Chondrocyte (in vitro differentiated cells): ENCODE measurements at places on chromosomes 12 and 14. TPM values are rescaled to one million over a fixed set of nuclear protein-coding genes. Genes with fewer than 3 reads are reported as not detected.
A peak's percentile ranks its signal among the peaks of the same experiment; 100 is the strongest.

The CLEC4C gene
- not detected in 3 replicates for total RNA-seq

DNA sequence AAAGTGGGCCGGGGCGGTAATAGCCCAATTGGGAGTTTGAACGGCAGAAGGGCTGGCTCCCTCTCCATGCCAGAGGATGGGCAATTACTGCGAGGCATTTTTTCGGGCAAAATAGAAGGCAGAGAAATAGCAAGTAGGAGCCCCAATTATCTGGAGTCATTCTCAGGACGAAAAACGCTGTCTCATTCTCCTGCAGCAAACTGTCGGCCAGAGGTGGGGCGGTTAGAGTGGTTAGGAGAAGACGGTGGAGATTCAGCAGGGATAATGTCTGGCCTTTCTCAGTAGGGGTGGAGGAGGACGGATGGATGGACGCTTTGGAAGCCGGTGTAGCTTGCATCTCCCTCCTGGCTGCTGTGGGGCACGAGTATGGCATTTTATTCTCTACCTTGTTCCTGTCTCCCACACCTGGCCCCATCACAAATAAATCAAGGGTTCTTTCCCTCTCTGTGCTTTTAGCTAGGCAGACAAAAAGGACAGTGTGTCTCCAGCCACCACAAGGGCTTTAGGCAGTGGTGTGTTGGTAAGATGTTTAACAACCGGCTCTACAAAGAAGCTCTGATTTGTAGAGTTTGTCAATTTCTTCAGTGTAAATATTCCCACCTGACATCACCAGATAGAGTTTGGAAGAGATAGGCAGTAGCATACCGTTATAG is 140.5 kb upstream of the LHX5 start:
- no peak overlapping the region for H3K27ac ChIP-seq
- no peaks in the 10 kb centered on the region for H3K36me3 ChIP-seq

The TRHDE gene
- total RNA-seq = 0.34 to 1.2 TPM (median 0.87 TPM) in 3 replicates

GRCh38 chr12:65728848-65729793 is 95.2 kb upstream of the HMGA2 start:
- no peak for DNase-seq
- peaks cover 17% of the 10 kb centered on the region for H3K4me1 ChIP-seq
- peak overlapping the region; percentile 82 for H3K4me3 ChIP-seq
- H3K27ac ChIP-seq = no peak overlapping the region
- H3K27me3 ChIP-seq = peaks cover 8% of the 10 kb centered on the region
- H3K36me3 ChIP-seq = no peaks in the 10 kb centered on the region

GRCh38 chr14:95765051-95765450 is 51.1 kb upstream of the TCL1A start:
- peaks cover 30% of the 10 kb centered on the region for H3K27me3 ChIP-seq
- DNase-seq = no peak
- no peaks in the 10 kb centered on the region for H3K4me1 ChIP-seq
- H3K27ac ChIP-seq = no peak overlapping the region

The GNG2 gene
- total RNA-seq = 2.4 to 5.1 TPM (median 2.9 TPM) in 3 replicates

GRCh38 chr12:89884952-89885351 is 176.3 kb upstream of the ATP2B1 start:
- no peaks in the 10 kb centered on the region for H3K27me3 ChIP-seq
- no peak overlapping the region for H3K4me3 ChIP-seq
- H3K36me3 ChIP-seq = no peaks in the 10 kb centered on the region
- no peak for DNase-seq

DNA sequence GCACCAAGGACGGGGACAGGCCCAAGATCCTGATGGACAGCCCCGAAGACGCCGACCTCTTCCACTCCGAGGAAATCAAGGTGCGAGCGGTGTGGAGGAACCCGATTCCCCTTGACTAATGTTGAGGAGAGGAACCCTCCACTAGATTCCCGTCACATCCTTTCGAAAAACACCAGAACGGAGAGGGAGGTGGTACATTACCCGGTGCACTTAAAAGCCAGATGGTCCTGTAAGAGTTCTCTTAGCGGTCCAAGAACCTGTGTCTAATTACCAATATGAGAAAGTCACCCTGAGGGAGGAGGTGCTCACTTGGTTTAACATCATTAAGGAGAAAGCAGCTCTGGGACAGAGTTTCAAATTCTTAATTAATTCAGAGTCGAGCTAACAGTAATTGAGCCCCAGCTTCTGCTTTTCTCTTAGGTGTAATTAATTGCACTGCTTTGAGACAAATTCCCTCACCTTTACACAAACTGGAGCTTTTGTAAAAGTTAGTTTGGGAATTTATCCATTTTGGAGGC is 450 bp downstream of the PRKAB1 start:
- DNase-seq = no peak
- peak overlapping the region; percentile 47 for H3K27ac ChIP-seq
- H3K4me1 ChIP-seq = peaks cover 34% of the 10 kb centered on the region
- peaks cover 2% of the 10 kb centered on the region for H3K27me3 ChIP-seq
- H3K4me3 ChIP-seq = peak overlapping the region; percentile 87

GRCh38 chr12:82682851-82683261 is 3.9 kb upstream of the TMTC2 start:
- peaks cover 4% of the 10 kb centered on the region for H3K4me1 ChIP-seq
- H3K4me3 ChIP-seq = no peak overlapping the region
- no peak for DNase-seq
- peaks cover 27% of the 10 kb centered on the region for H3K27me3 ChIP-seq
- no peak overlapping the region for H3K27ac ChIP-seq

The DCD gene
- not detected in 3 replicates for total RNA-seq

DNA sequence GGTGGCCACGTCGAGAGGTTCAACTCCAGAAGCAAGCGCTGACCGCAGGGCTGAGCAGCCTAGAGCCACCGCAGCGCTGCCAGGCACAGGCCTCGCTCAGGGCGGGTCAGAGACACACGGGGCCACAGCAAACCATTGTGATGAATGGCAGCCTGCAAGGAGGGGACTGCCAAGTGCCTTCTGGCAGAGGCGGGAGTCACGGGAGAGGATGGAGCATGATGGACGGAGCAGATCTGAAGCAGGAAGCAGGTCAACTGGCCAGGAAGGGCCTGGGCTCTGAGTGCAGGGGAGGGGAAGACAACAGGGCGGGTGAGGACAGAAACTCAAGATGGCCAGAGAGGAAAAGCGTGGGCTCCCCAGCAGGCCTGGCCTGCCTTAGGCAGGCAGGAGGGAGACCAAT is 49.8 kb downstream of the CDC42BPB start:
- peaks cover 18% of the 10 kb centered on the region for H3K36me3 ChIP-seq
- no peak overlapping the region for H3K4me3 ChIP-seq
- DNase-seq = no peak
- H3K27ac ChIP-seq = peak overlapping the region; percentile 14

DNA sequence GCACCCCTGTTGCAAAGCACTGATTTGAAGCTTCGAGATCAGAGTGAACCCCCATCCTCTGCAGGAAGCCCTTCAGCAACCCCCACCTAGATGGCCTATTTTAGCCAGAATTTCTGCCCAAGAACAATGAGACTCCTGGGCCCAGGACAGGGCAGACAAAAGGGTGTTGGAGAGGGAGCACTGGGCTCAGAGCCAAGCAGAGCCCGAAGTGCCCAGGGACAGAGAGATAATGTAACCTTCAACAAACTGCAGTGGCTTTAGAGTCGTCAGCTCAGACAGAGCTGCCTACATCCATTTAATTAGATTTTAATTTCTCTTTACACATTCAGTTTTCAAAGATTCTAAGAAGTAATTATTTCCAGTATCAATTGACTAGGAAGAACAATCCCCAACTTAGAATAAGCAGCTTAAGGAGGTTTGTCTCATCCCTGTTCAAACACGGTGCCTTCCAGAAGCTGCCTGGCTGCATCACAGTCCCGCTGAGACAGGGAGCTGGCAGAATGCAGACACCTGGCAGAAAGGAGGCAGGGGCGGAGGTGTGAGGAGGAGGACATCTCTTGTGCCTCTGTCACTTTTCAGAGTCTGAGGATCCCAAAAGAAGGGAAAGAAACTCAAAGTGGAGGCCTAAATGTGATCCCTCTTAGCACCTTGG is 504.9 kb upstream of the CCDC196 start:
- no peak overlapping the region for H3K4me3 ChIP-seq
- no peaks in the 10 kb centered on the region for H3K27me3 ChIP-seq
- no peaks in the 10 kb centered on the region for H3K4me1 ChIP-seq

The AGAP2 gene
- total RNA-seq = 1.9 to 3.1 TPM (median 1.9 TPM) in 3 replicates

DNA sequence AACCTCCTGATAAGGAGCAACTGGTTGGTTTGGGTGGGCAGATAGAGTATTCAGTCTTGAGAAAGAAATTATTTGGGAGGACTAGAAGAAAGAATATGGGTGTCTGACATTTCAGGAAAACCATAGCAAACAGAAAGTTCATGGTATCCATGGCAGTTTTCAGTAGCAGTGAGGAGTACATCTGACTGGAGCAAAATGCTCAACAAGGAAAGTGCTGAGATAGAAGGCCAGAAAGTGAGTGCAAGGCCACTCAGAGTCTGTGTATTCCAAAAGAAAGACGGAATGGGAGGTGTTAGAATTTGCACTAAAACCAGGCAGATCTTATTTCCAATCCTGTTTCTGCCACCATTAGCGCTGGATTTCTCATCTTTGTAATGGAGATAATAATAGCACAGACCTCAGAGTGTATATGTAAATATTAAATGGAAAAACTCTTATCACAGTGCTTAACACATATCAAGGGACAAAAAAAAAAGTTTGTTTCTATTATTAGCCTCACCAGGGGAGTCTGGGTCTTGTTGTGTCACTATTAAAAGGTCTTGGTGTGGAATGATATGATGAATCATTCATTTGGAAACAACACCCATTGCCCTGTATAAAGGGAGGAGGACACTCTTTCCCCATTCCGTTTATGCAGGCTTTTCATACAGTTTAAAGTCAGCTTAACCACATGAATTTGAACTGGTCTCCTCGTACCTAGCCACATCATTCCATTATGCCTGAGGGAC is 349.8 kb downstream of the IPO8 start:
- H3K4me3 ChIP-seq = no peak overlapping the region
- no peaks in the 10 kb centered on the region for H3K4me1 ChIP-seq
- H3K27ac ChIP-seq = no peak overlapping the region
- H3K36me3 ChIP-seq = no peaks in the 10 kb centered on the region

DNA sequence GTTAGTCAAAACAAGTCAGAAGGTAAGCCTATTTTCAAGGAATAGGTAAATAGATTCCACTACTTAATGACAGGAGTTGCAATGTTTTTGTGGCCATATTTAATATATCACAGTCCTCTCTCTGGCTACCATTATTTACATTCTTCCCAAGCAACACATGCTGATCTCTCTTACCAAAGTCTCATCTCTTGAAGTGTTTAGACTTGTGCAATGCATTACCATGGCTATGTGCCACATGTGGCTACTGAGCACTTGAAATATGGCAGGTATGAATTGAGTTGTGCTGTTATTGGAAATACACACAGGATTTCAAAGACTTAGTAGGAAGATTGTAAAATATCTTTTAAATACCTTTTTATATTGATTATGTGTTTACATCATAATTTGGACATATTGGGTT is 262.4 kb upstream of the PDE3A start:
- H3K27me3 ChIP-seq = no peaks in the 10 kb centered on the region
- no peak overlapping the region for H3K27ac ChIP-seq
- H3K4me3 ChIP-seq = no peak overlapping the region
- H3K4me1 ChIP-seq = peaks cover 39% of the 10 kb centered on the region
